NCI-H1436 (cell line): ENCODE measurements at places on chromosomes 6 and 20.
A peak's percentile ranks its signal among the peaks of the same experiment; 100 is the strongest.

GRCh38 chr20:24493661-24494459, 24.4 kb downstream of the SYNDIG1 start:
- DNase-seq: no peak

DNA sequence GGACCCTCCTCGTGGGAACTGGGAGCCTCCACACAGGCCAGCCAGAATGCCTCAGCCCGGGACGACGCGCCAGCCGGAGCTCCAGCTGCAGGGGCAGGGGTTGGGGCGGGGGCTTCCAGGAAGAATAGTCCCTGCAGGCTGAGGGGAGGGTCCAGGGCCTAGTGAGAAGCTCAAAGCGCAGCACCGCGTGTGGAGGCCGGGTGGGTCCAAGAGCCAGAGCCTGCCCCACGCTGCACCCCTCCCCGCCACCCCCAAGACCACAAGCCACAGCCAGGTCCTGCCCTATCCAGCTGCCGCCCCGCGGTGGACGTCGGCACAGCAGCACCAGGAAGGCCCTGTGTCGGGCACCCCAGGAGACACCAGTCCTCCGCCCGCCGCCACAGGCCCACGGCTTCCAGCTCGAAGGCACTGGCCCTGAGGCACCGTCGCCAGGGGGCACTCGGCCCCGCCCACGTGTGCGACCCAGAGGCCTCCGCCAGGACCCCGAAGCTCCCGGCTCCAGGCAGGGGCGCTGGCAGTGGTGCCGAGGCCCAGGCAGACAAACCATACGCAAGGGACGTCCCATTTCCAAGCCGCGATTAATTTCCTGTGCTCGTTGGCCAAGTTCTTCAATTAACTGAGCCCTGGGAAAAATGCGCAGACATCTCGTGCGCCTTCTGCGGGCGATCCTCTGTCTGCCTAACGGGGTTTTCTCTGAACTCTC, 19.5 kb downstream of the KCNQ2 start:
- DNase-seq: no peak

DNA sequence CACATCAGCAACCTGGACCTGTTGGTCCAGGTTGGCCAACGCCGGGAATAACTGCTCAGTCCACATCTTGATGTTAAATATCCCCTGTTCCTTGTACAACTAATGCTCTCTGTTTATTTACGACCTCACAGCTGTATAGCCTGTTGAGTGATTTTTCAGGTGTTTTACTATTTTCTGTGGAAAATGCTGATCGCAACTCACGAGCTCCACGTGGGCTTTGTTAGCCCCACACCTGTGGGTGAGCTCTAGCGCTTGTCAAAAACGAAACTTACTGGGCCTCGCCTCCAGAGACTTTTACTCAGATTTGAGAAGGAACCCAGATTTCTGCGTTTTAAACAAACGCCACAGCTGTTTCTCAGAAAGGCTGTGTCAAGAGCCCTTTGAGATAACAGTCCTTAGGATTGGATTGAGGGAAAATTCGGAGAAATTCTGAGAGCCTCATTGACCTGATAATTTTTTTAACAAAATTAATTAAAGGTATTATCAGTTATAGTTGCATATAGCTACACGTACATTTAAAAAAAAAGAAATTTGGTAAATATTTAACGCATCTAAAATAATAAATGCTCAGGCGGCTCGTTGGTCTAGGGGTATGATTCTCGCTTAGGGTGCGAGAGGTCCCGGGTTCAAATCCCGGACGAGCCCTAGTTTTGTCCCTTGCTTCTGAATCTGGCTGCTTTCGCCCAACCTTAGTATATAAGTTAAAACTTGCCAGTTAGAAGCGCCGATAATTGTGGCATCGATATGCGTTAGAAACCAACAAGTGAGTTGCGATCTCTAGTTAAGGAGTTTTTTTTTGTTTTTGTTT, 16.7 kb downstream of the HMGN4 start:
- DNase-seq: no peak

GRCh38 chr20:1389703-1390580, 2.9 kb downstream of the FKBP1A start:
- no peak for DNase-seq

- DNase-seq: no peak
These were observed 43.5 kb downstream of the INSM1 start for GRCh38 chr20:20411402-20411801.

DNA sequence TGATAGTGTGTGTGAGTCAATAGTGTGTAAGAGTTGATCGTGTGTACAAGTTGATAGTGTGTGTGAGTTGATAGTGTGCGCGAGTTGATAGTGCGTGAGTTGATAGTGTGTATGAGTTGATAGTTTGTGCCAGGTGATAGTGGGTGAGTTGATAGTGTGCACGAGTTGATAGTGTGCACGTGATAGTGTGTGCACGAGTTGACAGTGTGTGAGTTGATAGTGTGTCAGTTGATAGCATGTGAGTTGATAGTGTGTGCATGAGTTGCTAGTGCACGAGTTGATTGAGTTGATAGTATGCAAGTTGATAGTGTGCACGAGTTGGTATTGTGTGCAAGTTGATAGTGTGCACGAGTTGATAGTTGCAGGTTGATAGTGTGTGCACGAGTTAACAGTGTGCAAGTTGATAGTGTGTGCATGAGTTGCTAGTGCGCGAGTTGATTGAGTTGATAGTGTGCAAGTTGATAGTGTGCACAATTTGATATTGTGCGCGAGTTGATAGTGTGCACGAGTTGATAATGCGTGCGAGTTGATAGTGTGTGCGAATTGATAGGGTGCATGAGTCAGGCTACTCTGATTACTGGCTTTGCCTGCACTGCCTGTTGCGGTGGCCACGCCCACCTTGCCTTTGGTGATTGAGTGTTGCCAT, 35.8 kb upstream of the IYD start:
- DNase-seq: no peak

DNA sequence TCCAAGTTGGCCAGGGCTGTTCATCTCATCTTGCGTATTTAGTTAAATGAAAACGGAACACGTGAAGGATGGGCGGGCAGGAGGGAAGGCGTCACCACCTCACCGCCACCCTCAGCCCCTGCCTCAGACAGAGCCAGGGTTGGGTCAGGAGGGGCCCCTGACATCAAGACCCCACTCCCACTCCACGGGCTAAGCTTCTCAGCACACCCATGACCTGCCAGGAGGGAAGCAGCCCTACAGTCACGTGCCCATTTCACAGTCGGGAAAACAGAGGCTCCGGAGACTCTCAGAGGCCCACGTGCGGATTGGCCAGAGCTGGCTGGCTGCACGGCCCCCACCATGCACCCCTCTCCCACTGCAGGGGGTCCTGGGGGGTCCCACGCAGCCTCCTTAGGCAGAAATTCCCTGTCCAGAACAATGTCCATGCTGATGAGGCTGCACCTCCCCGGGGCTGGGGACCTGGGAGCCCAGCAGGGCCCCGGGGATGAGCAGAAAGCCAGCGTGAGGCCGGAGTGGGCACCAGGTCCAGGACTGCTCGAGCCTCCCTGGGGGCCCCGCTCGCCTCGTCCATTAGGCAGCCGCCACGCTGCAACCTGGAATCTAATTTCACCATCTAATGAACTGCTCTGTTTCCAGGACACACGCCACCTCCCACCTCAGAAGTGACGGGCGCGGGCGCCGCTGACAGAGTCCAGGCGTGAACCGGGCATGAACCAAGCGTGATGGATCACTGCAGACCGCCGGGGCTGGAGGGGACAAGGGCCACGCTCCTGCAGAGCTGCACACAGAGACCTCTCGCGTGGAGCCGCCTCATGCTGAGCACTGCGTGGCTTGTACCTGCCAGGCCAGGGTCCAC, 15.8 kb downstream of the KCNQ2 start:
- peak; percentile 67 for DNase-seq

GRCh38 chr6:40900791-40901190, 138.2 kb downstream of the UNC5CL start:
- DNase-seq: no peak

- DNase-seq: no peak
These were observed 57.0 kb downstream of the FRK start for GRCh38 chr6:116003668-116004067.

- no peak for DNase-seq
These were observed 115.4 kb downstream of the TENT5A start for GRCh38 chr6:81636930-81637568.

- no peak for DNase-seq
These were observed 331.5 kb upstream of the MAP3K7 start for GRCh38 chr6:90918361-90918760.

GRCh38 chr6:112114577-112115223, 27.3 kb downstream of the FAM229B start:
- no peak for DNase-seq

DNA sequence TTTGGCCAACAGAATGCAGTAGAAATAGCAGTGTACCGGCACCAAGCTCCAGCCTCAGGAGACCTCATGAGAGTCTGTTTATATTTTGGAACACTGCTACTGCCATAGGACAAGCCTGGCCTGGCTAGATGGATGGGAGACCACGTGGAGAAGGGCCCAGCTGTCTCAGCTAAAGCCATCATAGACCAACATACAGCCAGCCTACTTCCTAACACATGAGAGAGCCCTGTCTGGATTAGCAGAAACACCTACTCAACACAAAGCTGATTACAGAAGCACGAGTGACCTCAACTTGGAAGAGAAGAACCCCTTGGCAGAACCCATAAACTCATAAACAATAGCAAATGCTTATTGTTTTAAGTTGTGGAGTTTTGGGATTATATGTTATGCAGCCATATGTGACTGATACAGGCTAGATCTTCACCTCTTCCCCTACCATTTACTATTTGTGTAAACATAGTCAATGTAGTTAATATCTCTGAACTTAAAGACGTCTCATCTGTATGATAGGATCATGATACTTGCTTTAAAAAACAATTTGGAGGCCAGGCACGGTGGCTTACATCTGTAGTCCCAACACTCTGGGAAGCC, 199.4 kb upstream of the ZNF217 start:
- DNase-seq: no peak

DNA sequence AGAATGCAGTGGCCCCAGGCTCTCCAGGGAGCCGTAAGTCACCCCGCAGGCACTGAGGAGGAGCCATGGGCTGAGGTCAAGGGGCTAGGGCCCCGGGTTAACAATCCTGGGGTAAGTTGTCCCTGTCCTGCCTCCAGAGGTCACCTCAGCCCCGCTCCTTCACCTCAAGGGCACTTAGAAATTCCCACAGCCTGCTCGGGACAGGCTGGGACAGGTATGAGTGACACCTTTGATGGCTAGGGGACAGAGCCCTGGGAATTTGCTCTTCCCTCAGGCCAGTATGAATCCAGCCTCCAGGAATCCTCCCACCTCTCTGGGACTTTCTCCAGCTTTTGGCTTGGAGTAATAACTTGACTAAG, 3.5 kb upstream of the GRM4 start:
- DNase-seq: no peak

DNA sequence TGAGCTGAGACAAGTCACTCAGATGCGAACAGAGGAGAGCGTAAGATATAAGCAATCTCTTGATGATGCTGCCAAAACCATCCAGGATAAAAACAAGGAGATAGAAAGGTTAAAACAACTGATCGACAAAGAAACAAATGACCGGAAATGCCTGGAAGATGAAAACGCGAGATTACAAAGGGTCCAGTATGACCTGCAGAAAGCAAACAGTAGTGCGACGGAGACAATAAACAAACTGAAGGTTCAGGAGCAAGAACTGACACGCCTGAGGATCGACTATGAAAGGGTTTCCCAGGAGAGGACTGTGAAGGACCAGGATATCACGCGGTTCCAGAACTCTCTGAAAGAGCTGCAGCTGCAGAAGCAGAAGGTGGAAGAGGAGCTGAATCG, 9.5 kb upstream of the SNRNP48 start:
- no peak for DNase-seq

DNA sequence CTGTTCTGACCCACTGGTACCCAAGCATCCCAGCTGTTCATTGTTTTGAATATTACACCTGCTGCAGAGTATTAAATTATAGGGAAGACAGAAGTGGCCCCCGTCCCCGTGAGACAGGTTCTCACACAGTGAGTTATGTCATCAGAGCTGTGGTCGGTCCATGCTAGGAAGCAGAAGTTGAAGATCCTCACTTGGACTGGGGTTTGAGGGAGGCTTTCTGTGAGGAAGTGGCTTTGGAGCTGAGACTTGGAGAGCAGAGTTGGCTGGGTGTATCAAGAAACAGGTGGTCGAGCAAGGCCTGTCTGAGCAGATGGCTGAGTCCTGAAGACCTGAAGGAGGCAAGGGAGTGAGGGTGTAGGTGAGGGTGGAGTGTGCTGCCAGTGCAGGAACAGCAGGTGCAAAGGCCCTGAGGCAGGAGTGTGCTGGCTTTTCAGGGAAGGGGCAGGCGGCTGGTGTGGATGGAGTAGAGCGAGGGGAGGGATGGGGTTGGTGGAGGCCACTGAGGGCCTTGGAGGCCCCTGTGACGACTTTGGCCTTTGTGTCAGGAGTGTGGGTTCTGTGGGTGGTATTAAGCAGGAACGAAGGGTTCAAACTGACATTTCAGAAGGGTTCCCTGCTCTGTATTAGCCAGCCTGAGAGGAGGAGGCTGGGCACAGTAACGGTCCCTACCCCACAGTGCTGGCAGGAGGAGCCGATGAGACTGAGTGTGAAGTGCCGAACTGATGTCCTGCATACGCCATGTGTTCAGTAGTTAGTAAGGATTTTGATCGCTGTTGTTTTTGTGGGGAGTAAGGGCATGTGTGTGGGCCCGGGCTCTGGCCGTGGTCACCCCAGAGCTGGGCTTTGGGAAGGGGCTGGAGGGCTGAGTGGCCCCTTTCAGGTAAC, 11.8 kb downstream of the SRC start:
- DNase-seq: no peak

GRCh38 chr6:25384234-25384633, 105.1 kb downstream of the CARMIL1 start:
- no peak for DNase-seq

GRCh38 chr20:44858606-44859360, 26.7 kb upstream of the YWHAB start:
- no peak for DNase-seq

- DNase-seq: no peak
These were observed 35.2 kb upstream of the BPIFA2 start for GRCh38 chr20:33132513-33133372.

- no peak for DNase-seq
These were observed 683.0 kb upstream of the MANEA start for GRCh38 chr6:94894300-94894699.
